ENCODE measurements at places on chromosomes 1 and 21. TPM values are rescaled to one million over a fixed set of nuclear protein-coding genes. Genes with fewer than 3 reads are reported as not detected.

- no peaks in the 10 kb centered on the region for H3K27me3 ChIP-seq
- no peak overlapping the region for H3K27ac ChIP-seq
- no peak overlapping the region for H3K4me3 ChIP-seq
- H3K36me3 ChIP-seq, result peaks cover 18% of the 10 kb centered on the region
- H3K4me1 ChIP-seq, result peaks cover 4% of the 10 kb centered on the region
Measured at GRCh38 chr1:66981679-66982078, 56.9 kb downstream of the MIER1 start.

CFHR3 gene
- total RNA-seq, result not detected

RNF187 gene
- 196 TPM for total RNA-seq

OR2L8 gene
- not detected for total RNA-seq

- H3K4me3 ChIP-seq, result no peak overlapping the region
- DNase-seq, result no peak
- no peak overlapping the region for H3K27ac ChIP-seq
- H3K4me1 ChIP-seq, result peaks cover 31% of the 10 kb centered on the region
- no peaks in the 10 kb centered on the region for H3K27me3 ChIP-seq
Measured at GRCh38 chr1:226674892-226675714, 64.0 kb downstream of the ITPKB start.

Data from chondrocyte (in vitro differentiated cells).